ENCODE measurements at places on chromosomes 7 and 10.

DNA sequence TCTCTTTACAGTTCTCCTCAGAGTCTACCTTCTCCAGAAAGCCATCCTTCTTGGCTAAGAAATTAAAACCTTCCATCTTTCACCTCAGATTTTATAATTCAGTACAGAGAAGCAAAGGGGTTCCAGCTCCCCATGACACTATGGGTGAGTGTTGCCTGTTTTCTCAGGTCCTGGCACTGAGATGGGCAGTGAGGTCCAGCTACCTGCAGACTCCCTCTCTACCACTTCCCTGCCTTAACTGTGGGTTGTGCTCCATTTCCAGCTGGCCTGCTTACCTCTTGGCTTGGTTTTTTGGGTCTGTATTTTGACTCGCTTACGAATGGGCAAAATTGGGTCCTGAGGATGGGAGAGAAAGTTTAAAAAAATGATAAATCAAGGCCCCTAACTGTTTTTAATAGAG is 26.3 kb downstream of the ZCWPW1 start:
- no peak for DNase-seq

DNA sequence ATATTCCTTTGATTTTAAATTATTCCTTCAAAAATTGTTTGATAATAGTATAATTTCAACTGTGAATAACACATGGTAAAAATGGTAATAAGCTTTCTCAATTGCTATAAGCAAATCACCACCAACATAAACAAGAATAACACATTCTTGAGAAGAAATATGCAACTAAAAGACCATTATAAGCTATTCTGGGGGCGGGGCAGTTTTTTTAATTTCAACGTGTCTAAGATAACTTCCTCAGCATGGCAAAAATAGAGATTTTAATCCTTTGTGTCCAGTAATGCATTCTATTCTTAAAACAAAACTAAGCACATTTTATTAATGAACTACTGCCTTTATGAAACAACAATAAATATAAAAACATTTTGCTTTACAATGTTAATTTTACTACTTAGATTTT is 1.5 kb downstream of the DNAJC12 start:
- DNase-seq = no peak

DNA sequence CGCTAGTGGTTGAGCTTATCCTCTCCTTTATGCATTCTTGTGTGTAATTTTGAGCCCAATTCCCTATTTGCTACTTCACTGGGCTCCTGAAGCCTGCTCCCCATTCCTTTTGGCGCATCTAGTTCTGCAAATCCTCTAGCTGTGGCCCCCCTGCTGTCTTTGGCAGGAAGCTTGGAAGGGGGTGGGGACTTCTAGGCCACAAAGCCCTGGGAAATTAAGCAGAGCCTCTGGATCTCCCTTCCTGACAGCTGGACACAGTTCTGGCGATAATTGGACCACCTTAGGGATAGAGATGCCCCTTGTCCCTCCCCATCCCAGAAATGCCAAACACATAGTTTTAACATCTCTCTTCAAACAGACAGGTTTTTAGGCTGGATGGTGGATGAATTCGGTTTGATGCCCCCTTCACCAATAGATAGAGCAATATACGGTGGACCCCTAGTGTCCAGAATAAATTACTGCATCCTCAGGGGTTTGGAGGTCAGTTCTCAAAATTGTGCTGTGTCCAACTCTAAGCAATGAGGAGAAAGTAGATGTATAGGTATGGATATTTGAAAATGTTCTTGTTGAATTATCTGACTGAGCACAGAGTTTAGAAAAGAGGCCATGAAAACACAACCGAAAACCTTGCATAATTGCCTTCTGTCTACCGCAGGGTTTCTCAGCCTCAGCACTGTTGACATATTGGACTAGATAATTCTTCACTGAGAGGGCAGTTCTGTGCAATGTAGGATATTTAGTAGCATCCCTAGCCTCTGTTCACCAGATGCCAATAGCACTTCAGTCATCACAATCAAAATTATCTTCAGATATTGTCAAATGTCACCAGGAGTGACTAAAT is 75.5 kb downstream of the PAPSS2 start:
- no peak for DNase-seq

DNA sequence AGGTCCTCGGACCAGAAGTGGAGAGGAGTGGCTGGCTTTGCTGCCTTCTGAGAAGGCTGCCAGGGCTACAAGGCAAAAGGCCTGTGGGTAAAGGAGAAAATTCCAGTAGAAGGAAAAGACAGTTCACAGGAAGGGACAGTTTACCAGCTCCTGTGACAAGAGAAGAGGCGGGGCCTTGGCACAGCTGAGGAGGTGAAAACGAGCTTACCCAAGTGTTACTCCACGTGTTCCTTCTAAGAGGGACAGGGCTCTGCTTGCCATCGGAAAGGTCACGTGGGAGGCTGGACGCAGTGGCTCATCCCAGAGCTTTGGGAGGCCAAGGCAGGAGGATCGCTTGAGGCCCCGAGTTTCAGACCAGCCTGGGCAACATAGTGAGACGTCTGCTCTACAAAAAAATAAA is 129.4 kb upstream of the ZNF746 start:
- no peak for DNase-seq

GRCh38 chr7:116906391-116906790 is 44.0 kb downstream of the CAPZA2 start:
- DNase-seq = no peak

DNA sequence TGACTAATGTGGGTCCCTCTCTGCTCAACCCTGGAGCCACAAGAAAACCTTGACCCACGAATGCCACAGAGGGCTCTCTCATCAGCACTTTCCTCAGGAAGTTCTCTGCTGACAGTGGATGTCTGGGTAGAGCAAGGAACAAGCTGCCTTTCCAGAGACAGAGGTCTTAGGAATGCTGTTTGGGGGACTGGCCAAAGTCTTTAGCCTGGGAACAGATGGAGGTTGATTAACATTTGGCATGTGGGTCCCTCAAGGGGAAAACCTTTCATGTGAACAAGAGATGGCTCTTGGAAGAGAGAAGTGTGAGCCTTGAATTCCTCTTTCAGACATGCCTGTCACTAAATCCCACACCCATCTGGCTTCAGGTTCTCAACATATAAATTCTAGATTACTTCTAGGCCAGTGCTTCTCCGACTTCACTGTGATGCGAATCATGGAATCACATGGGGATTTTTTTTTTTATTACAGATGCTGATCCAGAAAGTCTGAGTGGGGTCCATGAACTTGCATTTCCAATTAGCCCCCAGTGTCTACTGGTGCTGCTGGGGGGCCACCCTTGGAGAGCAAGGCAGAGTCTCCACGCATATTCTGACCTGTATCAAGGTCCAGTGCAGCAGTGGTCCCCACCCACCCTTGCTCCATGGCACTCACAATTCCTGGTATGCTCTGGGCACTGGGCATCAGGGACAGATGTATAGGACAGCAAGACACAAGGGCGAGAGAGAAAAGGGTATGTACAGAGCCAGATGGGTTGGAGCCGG is 360.4 kb downstream of the CXCL12 start:
- DNase-seq = no peak

GRCh38 chr10:89367529-89367928 is 10.3 kb upstream of the IFIT1B start:
- no peak for DNase-seq

DNA sequence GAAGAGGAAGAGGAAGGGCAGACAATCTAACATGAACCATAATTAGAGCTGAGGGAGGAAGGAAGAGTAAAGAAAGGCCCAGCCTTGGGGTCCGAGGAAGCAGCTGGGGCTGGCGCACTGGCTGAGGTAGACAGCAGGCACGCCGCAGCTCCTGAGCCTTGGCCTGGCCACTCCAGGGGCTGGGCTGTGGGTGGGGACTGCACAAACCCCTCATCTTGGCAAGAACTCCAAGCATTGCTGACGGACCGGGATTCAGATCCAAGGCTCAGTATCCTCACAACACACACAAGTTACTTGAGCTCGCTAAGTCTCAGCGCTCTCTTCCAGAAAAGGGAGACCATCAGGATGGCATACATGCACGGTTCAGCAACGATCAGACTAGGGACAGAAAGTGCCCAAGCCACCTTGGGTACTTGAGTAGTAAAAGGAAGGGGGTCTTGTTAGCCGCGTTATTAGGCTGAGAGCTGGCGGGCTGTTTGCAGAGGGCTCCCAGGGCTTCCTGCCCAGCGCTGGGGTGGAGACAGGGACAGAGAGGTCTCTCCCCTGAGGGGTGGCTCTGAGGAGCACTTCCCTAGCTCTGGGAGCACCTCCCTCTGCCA is 4.5 kb downstream of the TNS3 start:
- DNase-seq = no peak

- DNase-seq = no peak
Observed at GRCh38 chr10:30557884-30558283, 71.7 kb downstream of the LYZL2 start.

DNA sequence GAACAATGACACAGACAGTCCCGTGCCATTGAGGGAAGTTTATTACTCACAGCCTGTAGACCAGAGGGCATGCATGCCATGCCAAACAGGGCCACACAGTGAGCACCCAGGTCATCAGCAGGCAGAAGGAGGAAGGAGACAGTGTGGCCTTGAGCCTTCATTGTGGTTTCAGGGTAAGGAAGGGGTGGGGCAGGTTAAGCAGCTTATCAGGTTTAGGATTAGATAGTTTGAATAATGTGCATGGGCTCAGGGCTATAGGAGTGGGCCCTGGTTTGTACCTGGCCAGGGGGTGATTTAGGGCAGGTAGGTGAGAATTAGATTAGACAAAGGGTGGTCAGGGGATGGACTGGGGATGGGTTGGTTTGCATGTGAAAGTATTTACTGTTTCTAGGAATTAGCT is 67.9 kb downstream of the ADCY1 start:
- DNase-seq = no peak

DNA sequence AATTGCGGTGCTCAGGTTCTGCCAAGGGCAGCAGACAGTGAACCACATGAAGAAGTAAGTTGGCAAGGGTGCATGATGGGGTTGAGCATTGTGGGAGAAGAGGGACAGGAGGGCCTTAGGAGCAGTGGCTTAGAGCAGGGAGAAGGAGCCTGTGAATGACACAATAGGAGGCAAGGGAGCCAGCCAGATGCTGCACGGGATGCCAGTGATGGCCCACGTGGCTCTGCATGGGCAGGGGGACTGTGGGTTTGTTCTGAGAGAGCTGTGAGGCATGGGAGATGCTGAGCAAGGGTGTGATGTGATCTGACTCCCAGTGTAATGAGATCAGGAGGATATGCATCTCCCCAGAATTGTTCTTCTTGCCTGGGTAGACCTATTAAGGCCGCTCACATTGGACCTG is 60.9 kb downstream of the C10orf90 start:
- no peak for DNase-seq

GRCh38 chr7:26117142-26117807 is 34.7 kb upstream of the NFE2L3 start:
- no peak for DNase-seq
